Peyer's patch (tissue), 4 donors: ENCODE measurements at places on chromosomes 3 and 15. TPM values are rescaled to one million over a fixed set of nuclear protein-coding genes. Genes with fewer than 3 reads are reported as not detected.

The GPR156 gene
- total RNA-seq = not detected

DNA sequence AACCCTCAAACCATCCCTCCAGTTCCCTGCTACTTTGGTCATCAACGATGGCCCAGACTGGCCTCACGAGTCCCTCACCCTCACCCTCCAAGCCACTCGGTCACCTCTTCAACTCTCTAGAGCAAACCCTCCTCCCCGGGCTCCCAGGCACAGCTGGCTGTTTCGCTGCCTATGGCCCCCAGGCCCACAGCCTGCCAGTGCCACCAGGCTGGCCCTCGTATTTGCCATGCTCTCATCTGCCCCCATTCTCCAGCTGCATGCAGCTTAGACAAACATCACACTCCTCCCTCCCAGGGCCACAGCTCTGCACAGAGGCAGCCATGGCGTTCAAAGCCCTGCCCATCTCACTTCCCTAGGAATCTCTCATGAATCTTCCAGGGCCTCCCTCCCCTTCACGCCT is 13.8 kb downstream of the RAB43 start:
- H3K27me3 ChIP-seq = no peaks in the 10 kb centered on the region
- H3K27ac ChIP-seq = no peak overlapping the region
- H3K4me1 ChIP-seq = no peaks in the 10 kb centered on the region
- no peak for DNase-seq
- no peak overlapping the region for H3K4me3 ChIP-seq
- no peaks in the 10 kb centered on the region for H3K36me3 ChIP-seq

DNA sequence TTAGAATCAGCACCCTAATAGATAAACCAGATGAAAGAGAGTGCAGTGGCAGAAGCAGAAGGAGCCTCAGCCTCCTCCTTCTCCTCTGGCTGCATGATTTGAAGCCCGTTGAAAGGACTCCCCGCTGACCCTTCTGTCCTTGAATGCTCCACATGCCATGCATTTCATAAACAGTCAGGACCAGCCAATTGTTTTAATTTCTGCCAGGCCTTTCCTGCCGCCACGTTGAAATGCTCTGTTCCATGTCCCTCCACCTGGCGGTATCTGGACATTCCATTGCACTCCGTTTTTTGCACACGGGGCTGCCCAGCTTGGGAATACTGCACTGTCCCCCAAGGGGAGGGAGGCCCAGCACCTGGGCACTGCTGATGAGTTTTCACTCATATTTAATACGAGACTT is 35.2 kb upstream of the GLCE start:
- no peaks in the 10 kb centered on the region for H3K36me3 ChIP-seq
- no peak for DNase-seq
- no peaks in the 10 kb centered on the region for H3K4me1 ChIP-seq
- H3K27me3 ChIP-seq = no peaks in the 10 kb centered on the region
- H3K4me3 ChIP-seq = no peak overlapping the region

The CHRM5 gene
- not detected for total RNA-seq

- DNase-seq = peak; percentile 72
- H3K36me3 ChIP-seq = no peaks in the 10 kb centered on the region
- H3K27me3 ChIP-seq = no peaks in the 10 kb centered on the region
- H3K27ac ChIP-seq = no peak overlapping the region
- no peaks in the 10 kb centered on the region for H3K4me1 ChIP-seq
Measured at GRCh38 chr15:65981837-65982626, 112.7 kb downstream of the RAB11A start.

The LRRN1 gene
- 1.8 TPM for total RNA-seq

- no peak for DNase-seq
- H3K4me3 ChIP-seq = no peak overlapping the region
- H3K36me3 ChIP-seq = no peaks in the 10 kb centered on the region
- H3K27ac ChIP-seq = no peak overlapping the region
Measured at GRCh38 chr3:86228101-86228500, 762.8 kb downstream of the VGLL3 start.

GRCh38 chr15:59298225-59298853 is 74.3 kb downstream of the MYO1E start:
- H3K36me3 ChIP-seq = no peaks in the 10 kb centered on the region
- peak overlapping the region; percentile 57 for H3K27ac ChIP-seq
- peaks cover 18% of the 10 kb centered on the region for H3K4me1 ChIP-seq
- H3K4me3 ChIP-seq = no peak overlapping the region

The LRRC49 gene
- not detected for total RNA-seq
